ENCODE measurements at places on chromosomes 2 and 18. TPM values are rescaled to one million over a fixed set of nuclear protein-coding genes. Genes with fewer than 3 reads are reported as not detected.

- H3K27ac ChIP-seq = no peak overlapping the region
- peaks cover 16% of the 10 kb centered on the region for H3K4me1 ChIP-seq
- no peaks in the 10 kb centered on the region for H3K36me3 ChIP-seq
- H3K27me3 ChIP-seq = no peaks in the 10 kb centered on the region
- DNase-seq = no peak
- no peak overlapping the region for H3K4me3 ChIP-seq
Measured at GRCh38 chr2:144374163-144374661, 145.7 kb downstream of the ZEB2 start.

DNA sequence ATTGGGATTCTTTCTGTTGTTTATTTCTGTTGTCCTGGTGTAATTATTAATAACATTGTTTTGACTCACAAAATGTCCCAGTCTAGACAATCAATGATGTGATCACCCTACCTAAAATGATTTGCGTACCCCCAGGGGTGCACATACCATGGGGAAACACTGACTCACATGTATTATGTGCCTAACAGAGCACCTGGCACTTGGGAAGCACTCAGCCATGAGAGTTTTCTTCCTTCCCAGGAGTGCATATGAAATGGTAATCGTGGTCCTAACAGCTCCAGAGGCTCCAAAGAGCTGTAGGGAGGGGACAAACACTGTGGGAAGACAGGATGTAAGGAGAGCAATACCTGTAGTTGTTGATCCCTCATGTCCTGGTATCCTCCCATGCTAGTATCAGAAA is 187.8 kb upstream of the ERBB4 start:
- H3K36me3 ChIP-seq = no peaks in the 10 kb centered on the region
- H3K4me3 ChIP-seq = no peak overlapping the region
- no peak overlapping the region for H3K27ac ChIP-seq
- no peak for DNase-seq
- H3K4me1 ChIP-seq = no peaks in the 10 kb centered on the region
- no peaks in the 10 kb centered on the region for H3K27me3 ChIP-seq

DNA sequence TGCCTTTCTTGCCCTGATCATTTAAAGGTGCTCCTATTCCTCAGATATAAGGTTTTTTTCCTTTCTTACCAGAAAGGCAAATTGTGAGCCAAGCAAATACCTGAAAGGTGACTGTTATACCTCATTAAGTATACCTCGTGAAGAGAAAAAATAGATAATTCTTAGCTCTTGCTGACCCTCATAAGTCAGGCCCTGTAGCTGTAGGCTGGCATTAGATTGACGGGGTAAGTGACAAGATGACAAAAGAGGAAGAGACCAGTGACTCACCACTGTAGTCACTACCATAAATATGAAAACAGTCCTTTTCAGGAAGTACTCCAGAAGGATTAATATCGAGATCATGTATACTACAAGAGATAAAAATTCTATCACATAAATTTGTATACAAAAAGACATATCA is 104.6 kb downstream of the PTPN4 start:
- no peak overlapping the region for H3K4me3 ChIP-seq
- no peaks in the 10 kb centered on the region for H3K27me3 ChIP-seq
- H3K4me1 ChIP-seq = peaks cover 14% of the 10 kb centered on the region
- H3K36me3 ChIP-seq = no peaks in the 10 kb centered on the region
- no peak for DNase-seq

GRCh38 chr2:83342860-83343329 is 1116.2 kb downstream of the SUCLG1 start:
- no peak overlapping the region for H3K27ac ChIP-seq
- no peak overlapping the region for H3K4me3 ChIP-seq
- no peaks in the 10 kb centered on the region for H3K27me3 ChIP-seq
- no peaks in the 10 kb centered on the region for H3K4me1 ChIP-seq

- H3K4me3 ChIP-seq = no peak overlapping the region
- H3K36me3 ChIP-seq = no peaks in the 10 kb centered on the region
- H3K4me1 ChIP-seq = no peaks in the 10 kb centered on the region
- DNase-seq = no peak
- no peak overlapping the region for H3K27ac ChIP-seq
Measured at GRCh38 chr2:50448556-50448955, 583.4 kb downstream of the NRXN1 start.

Gene SGO2
- 46.0 TPM for total RNA-seq

Gene TNFRSF11A
- 3.0 TPM for total RNA-seq

Gene KCNJ3
- total RNA-seq = 1.7 TPM

Gene ELOA2
- 4.4 TPM for total RNA-seq

GRCh38 chr2:100437751-100438150 is 20.3 kb upstream of the CHST10 start:
- H3K4me1 ChIP-seq = no peaks in the 10 kb centered on the region
- no peak overlapping the region for H3K4me3 ChIP-seq

- DNase-seq = no peak
- no peaks in the 10 kb centered on the region for H3K4me1 ChIP-seq
- H3K27ac ChIP-seq = no peak overlapping the region
Measured at GRCh38 chr2:172578860-172579512, 23.1 kb downstream of the PDK1 start.

Gene OSR1
- 8.9 TPM for total RNA-seq

DNA sequence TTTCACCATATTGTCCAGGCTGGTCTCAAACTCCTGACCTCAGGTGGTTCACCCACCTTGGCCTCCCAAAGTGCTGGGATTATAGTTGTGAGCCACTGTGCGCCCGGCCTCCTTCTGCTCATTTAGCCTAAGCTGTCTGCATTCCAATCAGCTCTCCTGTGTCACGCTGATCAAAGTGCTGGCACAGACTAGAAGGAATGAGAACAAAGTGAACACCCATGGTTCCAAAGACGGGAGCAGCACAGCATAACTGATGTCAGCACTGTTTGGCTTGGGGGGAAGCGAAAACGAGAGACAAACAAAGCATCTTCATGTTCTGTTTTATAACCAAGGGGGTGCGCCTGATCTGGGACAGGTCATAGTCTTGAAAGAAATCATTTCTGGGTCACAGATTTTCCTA is 43.3 kb downstream of the DIPK1C start:
- H3K4me1 ChIP-seq = no peaks in the 10 kb centered on the region
- no peak overlapping the region for H3K4me3 ChIP-seq
- H3K27ac ChIP-seq = no peak overlapping the region
- DNase-seq = no peak
- H3K27me3 ChIP-seq = no peaks in the 10 kb centered on the region

GRCh38 chr2:25951071-25951547 is 31.2 kb downstream of the KIF3C start:
- H3K36me3 ChIP-seq = no peaks in the 10 kb centered on the region
- H3K27ac ChIP-seq = no peak overlapping the region
- peak; percentile 77 for DNase-seq
- no peaks in the 10 kb centered on the region for H3K4me1 ChIP-seq

Gene TMEM247
- 27.2 TPM for total RNA-seq
